Gastroesophageal sphincter (tissue), 4 donors: ENCODE measurements at places on chromosomes 16 and 17.

- ATAC-seq, result no peak
Observed at GRCh38 chr17:27973258-27974044, 69.0 kb upstream of the NLK start.

DNA sequence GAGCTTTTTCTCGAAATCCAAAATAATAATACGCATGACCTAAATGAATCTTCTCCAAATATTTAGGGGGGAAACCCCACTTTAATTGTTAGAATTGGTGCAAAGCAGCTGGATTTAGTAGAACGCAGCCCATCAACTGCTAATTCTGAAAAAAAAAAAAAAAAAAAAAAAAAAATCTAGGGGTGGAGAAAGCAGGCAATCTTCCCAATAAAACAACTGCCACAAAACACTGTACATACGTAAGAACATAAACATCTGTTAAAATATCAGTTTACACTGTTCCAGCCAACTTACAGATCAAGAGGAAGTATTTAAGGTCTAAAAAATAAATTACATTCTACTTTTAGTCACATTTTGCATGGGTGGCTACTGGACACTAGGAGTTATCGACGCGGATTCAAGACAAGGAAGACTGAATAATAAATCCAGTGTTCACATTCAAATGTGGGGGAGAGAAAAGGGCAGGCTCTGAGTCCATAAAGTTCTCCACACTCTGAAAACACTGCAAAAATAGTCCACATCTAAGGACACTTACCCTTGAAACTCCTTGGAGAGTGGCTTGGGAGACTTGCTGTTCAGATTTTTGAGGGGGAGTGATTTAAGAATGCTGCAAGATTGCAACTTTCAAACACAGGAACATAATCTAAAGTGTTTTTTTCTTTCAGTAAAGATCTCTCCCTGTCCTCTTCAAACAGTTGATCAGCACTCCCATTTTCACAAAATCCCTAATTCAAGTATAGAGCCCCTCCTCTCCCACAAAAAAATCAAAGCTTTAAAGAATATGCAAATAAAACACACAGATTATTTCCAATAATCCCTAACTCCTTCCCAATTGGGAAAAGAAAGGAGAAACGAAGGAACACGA is 1.3 kb downstream of the APPBP2 start:
- ATAC-seq, result no peak

- no peak for ATAC-seq
Observed at GRCh38 chr17:50211249-50212120, 10.1 kb upstream of the COL1A1 start.

GRCh38 chr16:21694609-21695008 is 30.8 kb downstream of the OTOA start:
- ATAC-seq, result no peak

- ATAC-seq, result no peak
Observed at GRCh38 chr17:76921340-76922036, 53.3 kb downstream of the MGAT5B start.

DNA sequence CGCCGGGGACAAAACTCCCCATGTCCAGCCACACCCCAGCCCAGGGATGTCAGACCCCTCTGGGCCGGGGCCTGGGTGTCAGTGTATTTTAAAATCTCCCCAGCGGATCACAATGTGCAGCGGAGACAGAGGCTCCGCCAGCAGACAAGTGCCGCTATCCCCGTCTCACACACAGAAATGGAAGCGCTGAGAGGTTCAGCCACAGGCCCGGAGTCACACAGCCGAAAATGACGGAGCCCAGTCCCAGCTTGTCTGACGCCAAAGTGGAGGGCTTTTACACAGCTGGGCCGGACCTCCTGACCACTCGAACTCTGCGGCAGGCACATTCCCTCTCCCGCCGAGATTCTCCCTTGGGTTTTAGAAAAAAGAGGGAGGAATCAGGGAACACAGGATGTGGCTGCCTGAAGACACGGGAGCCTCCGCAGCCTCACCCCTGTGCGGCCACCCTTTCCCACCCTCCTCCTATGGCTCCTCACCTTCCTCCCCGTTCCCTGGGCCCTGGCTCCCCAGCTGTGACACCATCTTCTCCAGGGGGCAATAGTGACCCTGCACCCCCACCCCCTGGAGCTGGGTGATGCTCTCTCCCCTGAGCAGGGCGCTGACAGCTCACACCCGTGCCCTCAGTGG is 6.8 kb upstream of the OSGIN1 start:
- no peak for ATAC-seq

- no peak for ATAC-seq
Observed at GRCh38 chr17:59388069-59388556, 56.7 kb downstream of the YPEL2 start.

GRCh38 chr17:51725185-51725584 is 433.3 kb downstream of the CA10 start:
- ATAC-seq, result no peak

GRCh38 chr16:81738783-81739496 is 40.2 kb upstream of the PLCG2 start:
- no peak for ATAC-seq

GRCh38 chr17:66541461-66542128 is 239.2 kb downstream of the PRKCA start:
- ATAC-seq, result no peak

DNA sequence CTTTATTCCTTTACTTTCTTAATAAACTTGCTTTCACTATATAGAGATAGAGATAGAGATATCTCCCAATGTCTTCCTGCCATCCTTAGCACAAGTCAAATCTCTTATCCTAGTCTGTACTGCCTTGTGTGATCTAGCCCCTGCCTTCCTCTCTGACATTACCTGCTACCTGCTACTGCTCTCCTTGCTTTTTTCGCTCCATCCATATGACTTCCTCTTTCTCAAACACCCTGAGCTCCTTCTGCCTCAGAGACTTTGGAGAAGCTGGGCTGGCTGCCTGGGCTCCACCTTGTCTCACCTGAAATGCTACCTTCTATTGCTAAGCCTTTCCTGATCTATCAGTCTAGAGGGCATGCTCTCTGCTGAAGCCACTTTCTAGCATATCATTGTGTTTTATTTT is 24.7 kb upstream of the WSB1 start:
- ATAC-seq, result no peak
